ENCODE measurements at places on chromosomes 2 and 18.

- no peak for DNase-seq
Observed at GRCh38 chr18:58793361-58793760, 71.3 kb upstream of the ZNF532 start.

- no peak for DNase-seq
Observed at GRCh38 chr2:225207043-225207442, 164.8 kb upstream of the DOCK10 start.

DNA sequence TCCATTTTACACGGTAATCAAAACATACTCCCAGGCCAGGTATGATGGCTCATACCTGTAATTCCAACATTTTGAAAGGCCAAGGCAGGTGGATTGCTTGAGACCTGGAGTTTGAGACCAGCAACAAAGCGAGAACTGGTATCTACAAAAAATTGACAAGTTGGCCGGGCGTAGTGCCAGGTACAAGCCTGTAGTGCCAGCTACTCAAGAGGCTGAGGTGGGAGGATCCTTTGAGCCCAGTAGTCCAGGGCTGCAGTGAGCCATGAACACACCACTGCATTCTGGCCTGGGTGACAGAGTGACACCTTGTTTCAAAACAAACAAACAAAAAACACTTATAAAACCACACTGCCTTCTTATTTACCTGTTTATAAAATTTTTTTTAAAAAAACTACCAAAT is 80.8 kb downstream of the GAREM1 start:
- DNase-seq = no peak

DNA sequence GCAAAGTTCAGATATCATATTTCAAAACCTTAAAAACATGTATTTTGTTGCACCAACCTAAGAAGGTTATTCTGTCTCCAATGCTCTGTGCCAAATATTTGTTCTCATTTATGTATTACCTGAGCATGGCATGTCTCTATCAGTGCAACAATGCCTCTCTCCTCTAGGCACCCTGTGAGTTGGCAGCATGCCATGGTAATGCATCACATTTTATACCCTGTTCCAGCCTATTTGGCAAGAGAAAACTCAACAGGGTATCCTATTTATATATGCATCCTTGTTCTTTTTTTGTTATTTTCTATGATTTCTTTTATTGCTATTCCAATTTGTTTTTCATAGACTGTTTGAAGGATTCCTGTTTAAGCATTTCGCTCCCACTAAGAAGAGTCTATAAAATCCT is 126.3 kb upstream of the NRXN1 start:
- DNase-seq = no peak

GRCh38 chr2:9256570-9257043 is 50.0 kb downstream of the ASAP2 start:
- DNase-seq = no peak

DNA sequence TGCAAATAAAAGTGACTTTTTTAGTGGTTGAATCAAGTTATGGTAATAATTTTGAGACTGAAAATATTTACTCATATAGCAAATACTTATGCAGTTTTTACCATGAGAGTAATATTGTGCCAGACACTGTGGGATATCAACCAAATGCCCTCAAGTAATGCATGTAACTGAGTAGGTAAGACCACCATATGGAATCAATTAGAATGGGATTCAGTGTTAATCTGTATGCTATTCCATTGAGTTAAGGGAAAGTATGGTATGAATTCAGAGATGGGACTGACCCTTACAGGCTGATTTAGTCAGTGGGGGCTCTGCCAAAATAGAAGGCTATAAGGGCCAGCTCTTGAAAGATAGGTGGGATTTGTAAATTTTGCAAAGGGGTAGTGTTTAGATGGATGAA is 131.6 kb downstream of the CCDC85A start:
- DNase-seq = no peak

DNA sequence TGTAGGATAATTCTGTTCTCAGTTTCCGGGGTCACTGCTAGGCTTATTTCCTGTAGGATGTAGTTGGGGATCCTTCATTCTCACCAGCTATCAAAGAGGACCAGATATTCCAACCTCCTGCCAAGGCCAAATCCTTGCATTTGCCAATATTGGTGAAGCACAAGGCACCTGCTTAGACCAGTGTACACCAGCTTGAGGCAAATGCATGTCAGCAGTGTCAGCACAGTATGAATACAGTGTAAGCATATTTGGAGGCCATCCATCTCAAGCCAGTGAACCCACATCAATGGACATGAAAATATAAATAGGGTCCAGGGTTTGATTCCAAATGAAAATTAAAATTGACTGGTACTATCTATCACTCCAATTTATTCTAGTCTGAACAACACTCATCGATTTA is 88.0 kb upstream of the MAPRE2 start:
- no peak for DNase-seq

DNA sequence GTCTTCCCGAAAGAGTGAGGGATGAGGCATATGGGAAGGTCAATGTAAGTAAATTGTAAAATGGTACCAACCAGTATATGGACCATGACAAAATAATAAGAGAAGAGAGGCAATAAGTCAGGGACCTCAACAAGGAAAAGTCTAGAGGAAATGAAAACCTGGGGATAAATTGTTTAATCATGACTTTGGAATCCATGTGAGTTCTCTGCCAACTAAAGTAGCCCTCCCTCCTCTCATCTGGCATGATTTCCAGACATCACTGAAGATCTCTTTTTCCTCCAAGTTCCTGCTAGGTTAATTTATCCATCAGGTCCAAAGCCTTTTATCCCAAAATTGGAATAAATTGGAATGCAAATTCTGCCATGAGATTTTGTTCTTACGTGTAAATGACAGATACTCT is 417.9 kb downstream of the NRXN1 start:
- DNase-seq = no peak

DNA sequence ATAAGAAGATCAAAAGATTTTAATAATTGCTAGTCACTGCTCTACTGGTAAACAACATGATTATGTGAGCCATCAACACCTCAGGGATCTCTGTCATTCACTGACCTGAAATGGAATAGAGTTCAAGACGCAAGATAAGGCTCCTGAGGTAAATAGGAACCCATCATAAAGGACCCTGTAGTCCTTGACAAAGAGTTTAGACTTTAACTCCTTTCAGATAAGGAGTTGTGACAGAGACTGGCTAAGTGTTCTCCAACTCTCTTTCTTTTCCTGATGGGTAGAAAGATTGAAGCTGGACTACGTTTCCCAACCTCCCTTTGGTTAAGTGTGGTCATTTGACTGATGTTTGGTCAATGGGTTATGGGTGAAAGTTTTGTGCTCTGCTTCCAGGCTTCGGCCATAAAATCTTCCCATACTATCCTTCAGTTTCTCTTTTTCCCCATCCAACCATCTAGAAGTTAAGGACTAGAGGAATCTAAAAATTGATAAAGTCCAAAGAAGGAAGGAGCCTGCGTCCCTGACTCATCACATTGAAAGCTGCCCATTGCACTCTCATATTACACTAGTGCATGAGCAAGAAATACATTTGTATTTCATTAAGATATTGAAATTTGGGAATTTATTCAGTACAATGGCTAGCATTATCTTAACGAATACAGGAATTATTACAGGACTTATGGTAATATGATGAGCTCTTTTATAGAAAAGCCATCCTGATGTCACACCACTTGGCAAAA is 293.7 kb upstream of the ACVR2A start:
- no peak for DNase-seq

DNA sequence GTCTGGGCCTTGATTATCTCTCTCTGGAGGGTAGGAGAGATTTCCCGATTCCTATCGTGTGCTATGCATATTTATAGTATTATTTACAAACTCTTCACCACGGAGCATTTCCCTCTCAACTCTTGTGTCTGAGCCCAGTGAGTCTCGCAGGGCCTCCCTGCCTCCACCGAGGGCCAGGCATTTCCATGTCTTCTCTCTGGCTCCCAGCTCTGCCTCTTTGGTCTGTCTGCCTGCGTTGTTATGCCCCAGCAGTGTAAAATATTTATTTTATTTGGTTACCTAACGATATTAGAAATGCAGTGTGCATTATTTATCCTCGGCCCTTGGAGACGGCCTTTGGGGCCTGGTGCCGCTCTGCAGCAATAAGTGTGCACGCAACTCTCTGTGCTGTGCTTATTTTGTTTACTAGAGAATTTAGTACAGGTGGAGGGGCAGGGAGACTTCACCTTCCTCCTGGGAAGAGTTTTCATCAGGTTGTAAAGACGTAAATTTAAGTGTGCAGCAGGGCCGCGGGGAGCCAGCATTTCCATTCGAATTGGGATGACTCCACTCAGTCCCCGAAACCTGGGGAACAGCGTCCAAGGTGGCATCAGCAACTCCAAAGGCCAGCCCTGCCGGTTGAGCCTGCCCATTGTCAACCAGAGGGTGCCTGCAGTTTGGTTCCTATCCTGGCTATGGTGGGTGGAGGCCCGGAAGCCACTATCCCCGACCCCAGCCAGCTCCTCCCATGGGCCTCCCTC is 100.2 kb downstream of the PTGR3 start:
- no peak for DNase-seq

DNA sequence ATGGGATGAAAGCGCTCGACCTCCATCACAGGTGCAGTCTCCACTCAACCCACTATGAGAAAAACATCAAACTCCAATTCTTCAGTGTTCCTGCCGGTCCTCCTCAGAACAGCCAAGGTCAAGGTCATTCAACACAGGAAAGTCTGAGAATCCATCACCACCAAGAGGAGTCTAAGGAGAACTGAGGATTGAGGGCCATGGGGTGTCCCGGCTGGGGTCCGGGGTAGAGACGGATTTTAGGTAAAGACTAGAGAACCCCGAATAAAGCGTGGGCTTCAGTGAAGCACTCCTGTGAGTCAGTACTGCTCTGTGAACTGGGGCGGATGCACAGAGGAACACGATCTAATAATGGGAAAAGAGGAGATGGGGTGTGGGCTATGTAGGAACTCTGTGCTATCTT is 41.8 kb downstream of the PTGR3 start:
- DNase-seq = no peak

DNA sequence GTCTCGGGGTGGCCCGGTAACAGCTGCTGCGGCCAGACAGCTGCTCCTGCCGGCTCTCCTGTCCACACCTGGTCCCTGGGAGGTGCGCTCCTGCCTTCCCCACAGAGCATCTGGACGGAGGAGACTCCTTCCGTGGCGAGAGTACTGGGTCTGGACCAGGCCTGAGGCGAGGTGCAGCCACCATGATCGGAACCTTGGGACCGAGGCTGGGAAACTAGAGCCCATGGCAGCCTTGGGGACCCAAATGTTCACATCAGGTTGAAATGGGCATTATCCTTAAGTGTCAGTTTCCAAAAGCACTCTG is 628 bp downstream of the GIGYF2 start:
- DNase-seq = no peak

DNA sequence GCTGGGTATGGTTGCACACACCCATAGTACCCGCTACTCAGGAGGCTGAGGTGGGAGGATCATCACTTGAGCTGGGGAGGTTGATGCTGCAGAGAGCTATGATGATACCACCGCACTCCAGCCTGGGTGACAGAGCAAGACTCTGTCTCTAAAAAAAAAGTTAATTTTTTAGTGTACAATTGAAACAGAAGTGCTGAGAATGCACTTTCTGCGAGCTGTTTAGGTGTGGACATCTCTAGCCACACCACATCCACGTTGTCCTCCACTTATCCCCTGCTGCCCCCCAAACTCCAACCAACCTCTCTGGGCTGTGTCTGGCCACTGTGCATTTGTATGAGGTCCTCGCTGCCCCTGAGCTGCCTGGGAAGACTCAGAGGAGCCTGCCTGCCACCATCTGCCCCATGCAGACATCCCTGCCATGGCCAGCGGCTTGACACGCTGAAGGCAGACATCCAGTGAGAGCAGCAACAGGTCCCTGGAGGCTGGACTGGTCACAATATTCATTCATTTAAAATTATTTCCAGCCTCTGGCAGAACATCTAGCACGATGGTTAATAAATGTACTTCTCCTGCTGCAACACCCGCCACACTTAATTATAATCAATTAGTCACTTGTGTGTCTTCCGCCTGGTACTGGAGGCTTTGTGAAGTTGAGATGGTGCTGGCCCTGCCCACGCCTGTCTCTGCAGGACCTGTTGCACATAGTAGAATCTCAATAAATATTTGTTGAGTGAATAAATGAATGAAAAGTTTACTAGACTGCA is 3.7 kb upstream of the AFF3 start:
- DNase-seq = no peak

DNA sequence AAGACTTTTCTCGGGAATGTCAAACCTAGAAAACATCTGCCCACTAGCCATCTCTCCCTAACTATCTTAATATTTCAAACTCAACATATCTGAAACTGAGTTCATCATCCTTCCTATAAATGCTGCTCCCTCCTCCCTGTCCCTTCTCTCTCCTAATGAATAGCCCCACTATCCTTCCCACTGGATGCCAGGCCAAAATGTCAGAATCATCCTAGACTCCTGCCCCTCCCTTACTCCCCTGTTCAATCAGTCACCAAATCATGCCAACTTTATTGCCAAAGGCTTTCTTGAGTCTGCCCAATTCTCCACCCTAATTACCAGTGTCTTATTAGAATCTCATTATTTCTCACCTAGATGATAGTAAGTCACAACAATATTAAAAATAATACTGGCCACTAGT is 8.5 kb downstream of the EVA1A start:
- no peak for DNase-seq

DNA sequence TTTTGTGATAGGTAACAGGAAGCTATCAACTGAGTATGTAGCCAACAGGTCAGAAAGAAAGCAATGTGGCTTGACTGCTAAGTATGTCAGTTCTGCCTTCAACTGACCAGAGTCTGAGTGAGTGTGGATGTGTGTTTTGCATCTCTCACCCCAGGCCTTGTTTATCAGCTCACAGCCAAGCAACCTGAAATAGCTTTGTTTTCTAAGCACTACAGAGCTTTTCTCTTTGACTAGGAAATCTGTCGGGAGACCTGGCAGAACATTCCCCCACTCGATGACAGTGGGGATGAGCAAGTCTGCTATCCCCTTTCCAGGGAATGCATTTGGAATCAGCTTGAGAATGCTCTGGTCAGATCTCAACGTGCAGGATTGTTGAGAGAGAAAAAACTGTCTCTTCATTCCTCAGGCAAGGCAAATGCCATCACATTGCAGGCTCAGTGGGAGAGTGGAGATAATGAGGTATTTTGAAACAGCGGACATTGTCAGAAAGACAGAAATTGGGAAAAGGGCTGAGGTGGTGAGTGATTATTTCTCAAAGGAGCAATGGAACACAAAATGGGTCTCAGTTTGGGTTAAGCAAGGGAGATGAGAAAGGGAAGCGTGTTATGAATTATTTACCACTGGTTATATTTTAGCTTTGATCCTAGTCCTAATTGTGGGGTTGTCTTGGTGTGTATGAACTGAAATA is 233.8 kb upstream of the PIK3C3 start:
- DNase-seq = no peak

- DNase-seq = no peak
Observed at GRCh38 chr18:1624612-1625011, 719.9 kb downstream of the ADCYAP1 start.
